ENCODE measurements at places on chromosomes 1 and 21. TPM values are rescaled to one million over a fixed set of nuclear protein-coding genes. Genes with fewer than 3 reads are reported as not detected.
A peak's percentile ranks its signal among the peaks of the same experiment; 100 is the strongest.

GRCh38 chr1:160835751-160836150 lies 26.9 kb downstream of the CD244 start:
- no peaks in the 10 kb centered on the region for H3K36me3 ChIP-seq
- no peak overlapping the region for H3K4me3 ChIP-seq
- no peak for DNase-seq
- H3K4me1 ChIP-seq = peaks cover 5% of the 10 kb centered on the region

DNA sequence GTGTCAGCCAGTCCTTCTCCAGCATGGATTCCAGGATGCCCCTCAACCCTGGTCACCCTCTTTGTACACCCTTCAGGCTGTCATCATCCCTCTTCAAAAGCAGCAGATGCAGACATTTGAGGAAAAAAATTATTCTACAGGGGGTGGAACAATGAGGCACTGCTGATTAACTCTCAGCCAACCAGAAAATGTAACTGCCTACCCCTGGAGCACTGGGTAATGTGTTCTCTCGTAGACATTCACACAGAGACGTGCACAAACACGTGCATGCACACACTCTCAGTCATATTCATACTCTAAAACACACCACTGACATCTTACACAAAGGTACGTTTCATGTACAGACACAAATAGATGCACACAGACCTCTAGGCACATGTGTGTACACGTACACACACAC lies 175.4 kb downstream of the TRABD2B start:
- H3K4me1 ChIP-seq = peaks cover 8% of the 10 kb centered on the region
- DNase-seq = no peak
- no peaks in the 10 kb centered on the region for H3K36me3 ChIP-seq
- H3K27me3 ChIP-seq = no peaks in the 10 kb centered on the region

Gene NFASC
- 1.7 TPM for polyA plus RNA-seq

DNA sequence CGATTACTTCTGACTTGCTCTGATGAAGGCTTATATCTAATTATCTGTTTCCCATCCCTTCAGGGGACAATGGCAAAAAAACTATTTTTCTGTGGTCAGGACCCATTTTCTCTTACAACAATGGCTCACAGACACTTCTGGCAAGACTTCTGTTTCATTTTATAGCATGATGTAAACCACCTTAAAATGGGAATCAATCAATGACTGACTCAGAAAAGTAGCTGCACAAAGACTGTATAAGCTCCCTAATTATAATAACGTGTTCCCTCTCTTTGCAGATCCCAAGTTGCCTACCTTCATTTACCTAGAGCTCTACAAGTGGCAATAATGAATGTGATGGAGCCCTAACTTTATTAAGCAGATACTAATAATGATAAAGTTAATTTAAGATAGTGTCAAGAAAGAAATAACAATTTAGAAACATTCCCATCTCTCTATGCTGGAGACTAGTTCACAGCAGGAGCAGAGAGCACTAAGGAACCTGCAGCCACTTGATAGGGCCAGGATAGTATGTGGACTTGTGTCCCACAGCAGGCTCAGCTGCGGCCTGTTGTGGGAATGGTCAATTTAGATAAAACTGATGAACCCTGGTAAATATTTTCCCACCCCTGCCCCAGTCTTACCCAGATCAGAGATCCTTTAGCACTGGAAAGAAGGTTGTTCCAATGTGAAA lies 538 bp downstream of the GBP2 start:
- peak overlapping the region; percentile 87 for H3K27ac ChIP-seq
- no peaks in the 10 kb centered on the region for H3K36me3 ChIP-seq
- peaks cover 25% of the 10 kb centered on the region for H3K4me1 ChIP-seq
- no peaks in the 10 kb centered on the region for H3K27me3 ChIP-seq

- H3K27ac ChIP-seq = peak overlapping the region; percentile 97
- DNase-seq = peak; percentile 99
- no peaks in the 10 kb centered on the region for H3K36me3 ChIP-seq
Observed at GRCh38 chr1:23562137-23562876, 3.0 kb upstream of the ID3 start.

Gene CCNL2
- polyA plus RNA-seq = 364 TPM

DNA sequence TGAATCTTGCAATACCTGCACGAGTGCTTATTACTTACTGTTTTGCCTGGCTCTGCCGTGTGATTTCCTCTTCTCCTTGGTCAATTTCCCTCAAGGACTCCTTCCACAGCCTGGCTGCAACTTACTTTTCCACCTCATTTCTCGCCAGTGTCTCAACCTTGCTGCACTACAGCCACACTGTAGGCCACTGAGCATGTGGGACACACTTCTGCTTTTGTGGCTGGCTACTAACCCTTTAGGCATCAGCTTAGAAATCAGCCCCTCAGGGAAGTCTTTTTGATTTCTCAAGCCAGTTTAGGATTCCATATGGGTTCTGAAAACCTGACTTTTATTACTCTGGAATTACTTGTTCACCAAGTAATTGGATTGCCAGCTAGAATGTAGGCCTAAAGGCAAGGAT lies 5.2 kb upstream of the DMRTB1 start:
- H3K27ac ChIP-seq = no peak overlapping the region
- no peaks in the 10 kb centered on the region for H3K27me3 ChIP-seq
- DNase-seq = no peak
- H3K4me3 ChIP-seq = no peak overlapping the region
- no peaks in the 10 kb centered on the region for H3K4me1 ChIP-seq

Gene TFF2
- polyA plus RNA-seq = 58.7 TPM

Gene VANGL2
- 8.9 TPM for polyA plus RNA-seq

DNA sequence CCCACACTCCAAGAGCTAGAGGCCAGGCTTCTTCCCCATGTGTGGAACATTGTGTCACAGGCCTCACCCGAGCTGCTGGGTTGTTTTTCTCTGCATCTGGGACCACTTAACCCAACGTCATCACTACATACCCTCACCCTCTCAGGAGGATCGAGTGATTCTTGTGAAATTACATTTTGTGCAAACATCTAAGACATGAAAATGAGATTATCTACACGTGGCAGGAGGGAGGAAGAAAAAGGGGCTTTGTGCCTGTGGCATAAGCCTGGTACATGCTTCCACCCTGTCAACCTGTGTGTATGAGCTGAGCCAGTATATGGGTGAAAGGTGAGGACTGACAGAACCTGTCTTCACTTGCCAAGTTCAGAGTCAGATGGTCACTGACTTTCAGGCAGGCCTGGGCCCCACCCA lies 1.6 kb downstream of the CPT2 start:
- H3K36me3 ChIP-seq = peaks cover 6% of the 10 kb centered on the region
- H3K27me3 ChIP-seq = no peaks in the 10 kb centered on the region
- DNase-seq = peak; percentile 44
- H3K4me3 ChIP-seq = no peak overlapping the region

DNA sequence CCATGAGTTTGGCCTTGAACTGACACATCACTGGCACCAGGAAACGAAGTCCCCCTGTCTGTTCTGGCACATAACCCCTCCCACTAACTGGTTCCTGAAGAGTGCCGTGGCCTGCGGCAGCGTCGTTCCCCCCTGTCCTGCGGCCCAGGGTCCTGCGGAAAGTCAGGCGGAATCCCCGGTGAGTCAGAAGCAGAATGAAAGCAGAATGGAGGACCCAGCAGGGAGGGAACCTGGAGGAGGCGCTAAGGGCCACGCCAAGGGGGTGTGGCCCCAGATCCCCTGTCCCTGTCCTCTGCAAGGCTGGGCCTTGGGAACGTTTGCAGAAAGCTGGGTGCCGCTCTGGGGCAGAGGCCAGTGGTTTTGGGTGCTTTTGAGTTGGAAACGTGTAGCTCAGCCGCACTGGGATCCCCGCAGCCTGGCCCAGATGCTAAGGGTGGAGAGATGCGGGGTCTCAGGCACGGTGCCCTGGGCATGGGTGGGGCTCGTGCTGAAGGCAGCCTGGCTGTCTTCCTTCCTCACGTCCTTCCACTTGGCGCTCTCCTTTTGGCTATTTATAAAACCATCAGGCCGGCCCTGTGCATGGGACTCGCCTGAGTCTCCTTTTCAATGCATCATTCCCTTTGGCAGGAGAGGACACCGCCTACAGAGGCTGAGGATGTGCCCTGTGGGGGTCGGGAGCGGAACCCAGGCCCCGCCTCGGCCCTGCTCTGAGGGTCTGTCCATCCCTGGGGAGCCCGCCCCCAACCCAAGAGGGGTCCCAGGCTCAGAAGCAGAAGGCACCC lies 36.2 kb downstream of the TP73 start:
- H3K4me1 ChIP-seq = no peaks in the 10 kb centered on the region
- no peaks in the 10 kb centered on the region for H3K27me3 ChIP-seq
- no peak overlapping the region for H3K4me3 ChIP-seq
- H3K27ac ChIP-seq = no peak overlapping the region
- H3K36me3 ChIP-seq = no peaks in the 10 kb centered on the region

DNA sequence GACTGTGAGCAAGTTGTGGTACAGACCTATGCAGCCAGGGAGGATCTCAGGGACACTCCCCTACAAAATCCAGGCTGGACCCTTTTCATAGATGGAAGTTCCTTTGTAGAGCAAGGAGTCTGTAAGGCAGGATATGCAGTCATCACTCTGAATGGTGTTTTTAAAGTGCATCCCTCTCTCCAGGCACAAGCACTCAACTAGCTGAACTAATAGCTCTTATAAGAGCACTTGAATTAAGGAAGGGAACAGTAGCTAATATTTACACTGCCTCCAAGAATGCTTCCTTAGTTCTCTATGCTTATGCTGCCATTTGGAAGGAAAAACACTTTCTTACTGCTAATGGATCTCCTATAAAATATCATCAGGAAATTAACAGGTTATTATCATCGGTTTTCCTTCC lies 27.0 kb upstream of the SMYD3 start:
- no peak for DNase-seq
- no peak overlapping the region for H3K4me3 ChIP-seq
- H3K27me3 ChIP-seq = no peaks in the 10 kb centered on the region
- no peak overlapping the region for H3K27ac ChIP-seq
- H3K4me1 ChIP-seq = peaks cover 6% of the 10 kb centered on the region

GRCh38 chr1:35576061-35576765 lies 3.1 kb downstream of the TFAP2E start:
- no peak overlapping the region for H3K27ac ChIP-seq
- no peak for DNase-seq
- H3K4me3 ChIP-seq = no peak overlapping the region
- H3K4me1 ChIP-seq = peaks cover 24% of the 10 kb centered on the region
- no peaks in the 10 kb centered on the region for H3K36me3 ChIP-seq

Gene CFH
- polyA plus RNA-seq = 41.4 TPM

GRCh38 chr1:34918977-34919561 lies 10.4 kb downstream of the DLGAP3 start:
- no peaks in the 10 kb centered on the region for H3K4me1 ChIP-seq
- no peak overlapping the region for H3K27ac ChIP-seq
- H3K36me3 ChIP-seq = no peaks in the 10 kb centered on the region
- no peak overlapping the region for H3K4me3 ChIP-seq
- peaks cover 7% of the 10 kb centered on the region for H3K27me3 ChIP-seq
